Endothelial cell of umbilical vein (primary cell): ENCODE measurements at places on chromosomes 16 and 17.

- DNase-seq: no peak
Measured at GRCh38 chr16:24583494-24583893, 44.1 kb downstream of the RBBP6 start.

DNA sequence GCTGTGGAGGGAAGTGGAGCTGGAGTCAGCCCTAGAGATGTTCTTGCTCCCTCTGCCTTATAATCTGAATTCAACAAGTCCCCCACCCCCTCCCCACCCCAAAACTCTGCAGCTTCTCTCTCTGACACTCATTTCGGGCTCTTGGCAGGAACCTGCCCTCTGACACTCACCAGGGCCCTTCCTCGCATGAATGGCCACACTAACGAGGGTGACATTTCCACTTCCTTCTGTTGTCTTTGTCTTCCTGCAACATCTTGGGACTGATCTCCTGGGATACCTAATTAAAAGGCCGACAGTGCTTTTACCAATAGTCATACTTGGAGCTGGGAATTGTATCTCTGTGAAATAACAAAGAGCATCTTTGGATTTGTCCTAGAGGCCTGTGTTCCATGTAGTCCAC is 106.9 kb upstream of the PIRT start:
- DNase-seq: no peak

DNA sequence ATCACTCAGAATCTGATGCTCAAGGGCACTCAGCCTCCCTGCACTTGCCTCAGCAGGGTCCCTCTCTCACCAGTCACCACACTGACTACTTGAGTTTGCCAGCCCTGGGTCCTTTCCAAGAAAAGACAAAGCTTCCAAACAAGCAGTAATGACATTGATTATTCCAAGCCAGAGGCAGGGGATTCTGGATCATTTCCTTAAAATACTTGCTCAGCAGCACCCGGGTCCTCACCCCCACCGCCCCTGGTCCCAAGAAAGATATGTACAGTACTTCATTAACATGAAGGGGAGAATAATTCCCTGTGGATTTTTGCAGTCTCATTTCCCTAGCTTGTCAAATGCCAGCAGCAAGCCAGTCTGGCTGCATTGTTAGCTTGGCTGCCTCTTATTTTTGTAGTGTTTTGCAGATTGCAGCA is 83.2 kb upstream of the GNAO1 start:
- no peak for DNase-seq

GRCh38 chr16:12440228-12440530 is 363.5 kb downstream of the CPPED1 start:
- DNase-seq: no peak

- no peak for DNase-seq
Measured at GRCh38 chr16:23679986-23680336, 1.3 kb downstream of the PLK1 start.

DNA sequence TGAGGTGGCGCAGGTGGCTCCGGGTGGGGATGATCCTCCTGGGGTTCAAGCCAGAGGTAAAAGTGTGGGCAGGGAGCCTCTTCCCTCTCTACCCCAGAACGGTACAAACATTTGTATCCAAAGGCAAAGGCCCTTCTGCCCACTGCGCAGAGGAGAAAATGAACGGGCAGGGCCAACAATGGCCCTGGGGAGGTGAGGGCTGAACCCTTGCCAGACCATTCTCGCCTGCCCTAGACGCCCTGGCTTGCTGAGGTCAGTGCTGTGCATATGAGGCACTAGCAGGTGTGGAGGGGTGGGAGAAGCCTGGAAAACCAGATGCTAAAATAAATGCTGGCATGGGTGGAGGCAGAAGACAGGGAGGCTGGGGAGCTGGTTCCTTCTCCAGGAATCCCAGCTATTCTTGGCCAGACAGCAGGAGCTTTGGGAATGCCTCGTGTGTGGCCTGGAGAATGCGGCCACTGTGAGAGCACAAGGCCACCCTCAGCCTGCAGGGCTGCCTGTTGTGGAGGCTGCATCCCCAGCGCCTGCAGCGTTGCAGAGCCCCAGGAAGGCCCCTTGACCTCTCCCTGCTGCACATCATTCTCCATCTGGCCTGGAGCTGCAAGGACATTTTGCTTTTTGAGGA is 4.5 kb downstream of the C17orf50 start:
- DNase-seq: no peak

DNA sequence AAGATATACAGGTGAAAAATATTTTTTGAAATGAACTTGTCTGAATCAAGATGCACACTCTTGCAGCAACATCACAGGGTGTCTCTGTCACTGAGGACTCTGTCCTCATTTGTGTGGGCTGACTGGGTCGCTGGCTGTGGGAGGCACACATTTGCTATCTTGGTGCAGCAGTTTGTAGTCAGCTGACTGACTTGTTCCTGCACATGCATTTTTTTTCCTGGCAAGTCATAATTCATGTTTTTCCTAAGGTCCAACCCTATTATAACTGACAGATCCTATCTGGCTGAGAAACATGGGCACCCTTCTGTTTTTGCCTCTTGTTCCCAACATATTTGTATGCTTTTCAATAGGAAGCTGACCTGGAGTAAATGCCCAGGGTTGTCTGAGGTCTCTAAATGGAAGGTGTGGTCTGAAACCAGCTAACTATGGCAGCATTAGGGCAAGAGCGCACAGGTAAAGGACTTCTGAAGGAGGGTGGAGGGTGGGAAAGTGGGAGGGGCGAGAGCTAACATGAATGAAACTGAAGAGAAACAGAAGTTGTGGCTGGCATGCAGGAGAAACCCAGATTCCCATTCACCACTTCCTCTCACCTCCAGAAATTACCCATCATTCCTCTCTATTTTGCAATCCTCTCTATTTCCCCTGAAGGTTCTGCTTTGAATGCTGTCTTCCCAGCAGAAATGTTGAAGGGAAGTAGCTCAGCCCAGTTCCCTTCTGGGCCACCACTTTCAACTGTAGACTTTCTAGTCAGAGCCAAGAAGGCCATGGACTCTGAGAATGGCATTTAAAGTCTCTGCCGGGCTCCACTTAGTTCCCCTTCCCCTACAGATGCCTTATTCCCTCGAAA is 166.1 kb downstream of the PRKCA start:
- peak; percentile 51 for DNase-seq

- no peak for DNase-seq
Measured at GRCh38 chr17:16480995-16481394, 11.0 kb downstream of the LRRC75A start.

- no peak for DNase-seq
Measured at GRCh38 chr17:7631398-7632380, 1.8 kb downstream of the SHBG start.
